Right ventricle myocardium inferior (tissue), 1 donor: ENCODE measurements at places on chromosomes 7 and 10.

DNA sequence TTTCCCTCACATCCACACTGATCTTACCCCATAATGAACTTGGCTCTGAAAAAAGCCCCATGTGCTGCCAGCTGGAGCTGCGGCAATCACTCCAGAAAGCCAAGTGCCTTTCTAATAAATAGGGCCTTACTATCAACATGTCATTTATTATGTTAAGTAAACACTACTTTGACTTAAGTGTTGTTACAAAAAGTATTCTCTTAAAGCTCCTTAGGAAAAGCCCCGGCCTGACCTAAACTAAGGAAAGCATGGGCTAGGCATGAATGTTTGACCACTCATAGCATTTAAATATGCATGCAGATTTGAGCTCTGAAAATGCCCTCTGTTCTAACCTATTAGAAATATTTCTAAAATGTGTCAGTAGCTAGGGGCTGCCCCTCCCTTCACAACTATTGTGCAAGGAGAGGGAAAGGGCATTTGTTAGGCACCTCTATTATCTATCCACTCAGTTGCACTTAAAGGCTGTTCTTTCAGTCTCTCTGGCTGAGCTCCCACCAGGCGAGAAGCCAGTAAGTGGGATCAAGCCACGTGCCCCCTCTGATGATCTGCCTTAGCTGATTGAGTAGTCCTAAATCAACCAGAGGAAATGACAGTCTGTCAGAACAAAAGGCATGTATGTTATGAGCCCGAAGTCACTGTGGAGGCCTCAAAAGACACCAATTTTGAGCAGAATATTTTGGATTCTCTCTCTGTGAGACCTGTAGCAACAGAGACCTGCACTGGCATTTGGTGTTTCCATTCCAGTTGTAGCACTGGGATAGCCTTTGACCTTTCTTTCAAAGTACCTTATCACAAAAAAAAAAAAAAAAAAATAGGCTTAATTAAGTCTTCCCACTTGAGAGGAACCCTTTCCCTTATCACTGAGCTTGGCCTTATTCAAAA is 77.1 kb downstream of the ITGB8 start:
- peak; percentile 83 for DNase-seq

GRCh38 chr7:129295015-129295423 is 70.2 kb downstream of the AHCYL2 start:
- DNase-seq: no peak

- DNase-seq: no peak
These were observed 376.0 kb downstream of the GALNT17 start for GRCh38 chr7:71507680-71508602.

DNA sequence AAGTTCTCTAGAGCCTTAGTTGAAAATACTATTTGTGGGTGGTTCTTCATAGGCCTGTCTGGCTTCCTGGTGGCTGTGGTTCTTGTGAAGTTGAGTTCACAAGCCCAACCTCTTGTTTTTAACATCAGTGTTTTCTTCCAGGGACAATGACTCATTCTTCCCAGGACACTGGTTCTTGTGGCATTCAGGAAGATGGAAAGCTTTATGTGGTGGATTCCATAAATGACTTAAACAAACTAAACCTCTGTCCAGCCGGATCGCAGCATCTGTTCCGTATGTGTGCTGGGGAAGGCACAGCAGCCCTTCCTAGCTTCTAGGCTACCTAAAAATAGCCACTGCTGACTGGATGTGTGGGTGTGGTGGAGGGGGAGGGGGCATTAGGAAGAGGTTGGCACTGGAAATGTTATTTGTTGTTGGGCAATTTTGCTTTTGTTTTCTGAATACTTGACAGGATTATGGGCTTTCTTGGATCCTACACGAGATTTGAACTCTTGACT is 3.9 kb downstream of the LSMEM1 start:
- no peak for DNase-seq

DNA sequence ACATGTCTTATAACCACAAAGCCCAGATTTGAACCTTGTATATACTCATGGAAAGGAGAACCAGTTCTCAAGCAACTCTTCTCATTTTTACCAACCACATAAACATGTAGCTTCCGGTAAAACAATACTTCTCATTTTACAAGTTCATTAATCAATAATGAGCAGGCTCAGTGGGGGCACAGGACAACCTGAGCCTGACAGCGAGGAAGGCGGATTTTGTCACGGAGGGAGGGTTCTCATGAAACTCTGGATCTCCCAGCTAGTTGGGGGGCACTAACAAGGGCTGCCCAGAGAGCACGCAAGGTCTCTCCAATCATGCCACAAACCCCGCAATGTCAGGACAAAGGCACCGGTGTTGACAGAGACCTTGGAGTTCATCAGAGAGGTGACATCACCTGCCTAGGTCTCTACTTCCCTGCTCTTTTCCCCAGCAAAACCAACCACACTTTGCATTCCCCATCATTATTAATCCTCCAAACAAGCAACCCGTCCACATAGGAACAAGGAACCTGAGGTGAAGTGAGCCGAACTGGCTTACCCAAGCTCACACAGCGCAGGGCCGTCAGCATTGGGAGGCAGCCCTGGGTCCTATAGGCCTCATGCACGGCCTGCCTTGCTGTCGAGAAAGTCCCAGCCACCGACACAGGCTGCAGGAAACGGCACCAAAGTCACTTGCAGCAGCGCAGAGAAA is 192.1 kb upstream of the KLF14 start:
- peak; percentile 28 for DNase-seq

DNA sequence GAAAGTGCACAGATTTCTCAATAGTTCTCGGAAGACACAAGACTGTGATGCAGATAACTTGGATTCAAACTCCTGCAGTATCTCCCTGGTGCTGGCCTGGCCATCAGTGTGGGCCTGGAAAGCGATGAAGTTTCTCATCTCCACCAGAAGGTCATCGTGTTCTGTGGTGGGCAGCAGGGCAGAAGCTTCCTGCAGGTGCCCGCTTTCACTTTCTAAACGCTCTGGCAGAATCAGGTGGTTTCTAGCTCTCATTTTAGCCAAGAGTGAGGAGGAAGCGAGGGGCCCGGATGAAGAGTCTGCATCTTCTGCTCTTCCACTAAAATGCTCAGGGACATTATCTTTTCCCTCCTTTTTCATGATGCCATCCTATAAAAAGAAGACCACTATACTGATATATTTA is 63.0 kb upstream of the DRGX start:
- DNase-seq: no peak

DNA sequence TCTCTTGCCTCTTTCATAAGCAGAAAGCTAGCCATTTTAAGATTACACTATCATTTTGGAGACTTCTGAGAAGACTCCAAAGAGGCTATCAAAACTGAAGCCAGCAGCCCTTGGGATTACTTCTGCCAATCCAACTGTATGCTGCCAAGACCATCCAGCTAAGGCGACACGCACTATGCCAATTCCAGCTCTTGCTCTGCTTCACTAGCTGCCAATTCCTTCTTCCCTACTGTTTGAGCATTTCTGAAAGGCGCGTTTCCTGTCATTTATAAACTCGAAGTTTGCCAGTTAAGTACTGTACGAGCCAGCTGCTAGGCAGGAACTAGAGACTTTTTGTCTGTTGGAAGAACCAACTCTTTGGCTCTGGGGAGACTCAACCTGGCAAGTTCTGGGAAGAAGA is 36.5 kb downstream of the MALSU1 start:
- no peak for DNase-seq

DNA sequence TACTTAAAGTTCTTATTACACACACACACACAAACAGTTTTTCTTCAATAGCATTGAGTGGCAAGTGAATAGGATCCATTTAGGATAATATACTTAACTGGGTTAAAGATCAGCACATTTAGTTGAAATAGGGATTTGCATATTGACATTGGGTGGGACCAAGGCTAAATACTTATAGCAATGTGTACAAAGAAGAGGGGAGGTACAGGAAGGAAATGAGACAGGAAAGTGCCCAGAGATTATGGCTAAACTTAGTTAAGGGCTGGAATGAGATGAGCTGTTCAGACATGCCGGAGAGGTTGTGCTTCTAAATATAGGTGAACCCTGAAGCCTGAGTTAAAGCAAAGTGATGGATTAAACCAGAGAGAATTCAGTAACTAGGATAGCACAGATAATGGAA is 95.1 kb downstream of the LSMEM1 start:
- no peak for DNase-seq

GRCh38 chr10:132120200-132120599 is 54.5 kb downstream of the JAKMIP3 start:
- no peak for DNase-seq

DNA sequence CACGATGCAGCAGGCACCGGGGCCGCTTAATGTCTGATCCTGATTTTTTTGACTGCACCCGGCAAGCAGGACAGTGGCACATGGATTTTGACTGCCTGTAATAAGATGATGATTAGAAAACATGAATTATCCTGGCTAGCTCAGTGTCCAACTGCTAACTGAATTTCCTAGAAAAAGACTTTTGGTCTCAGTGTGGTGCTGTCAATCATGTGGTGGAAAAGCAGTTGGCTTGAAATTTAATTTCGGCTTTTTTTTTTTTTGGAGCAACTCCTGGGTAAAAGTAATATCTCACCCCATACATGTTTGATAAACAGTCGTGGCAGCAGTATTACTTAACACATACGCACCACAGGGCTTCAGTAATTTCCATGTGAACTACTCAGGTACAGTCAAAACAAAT is 227.7 kb downstream of the FANK1 start:
- no peak for DNase-seq

DNA sequence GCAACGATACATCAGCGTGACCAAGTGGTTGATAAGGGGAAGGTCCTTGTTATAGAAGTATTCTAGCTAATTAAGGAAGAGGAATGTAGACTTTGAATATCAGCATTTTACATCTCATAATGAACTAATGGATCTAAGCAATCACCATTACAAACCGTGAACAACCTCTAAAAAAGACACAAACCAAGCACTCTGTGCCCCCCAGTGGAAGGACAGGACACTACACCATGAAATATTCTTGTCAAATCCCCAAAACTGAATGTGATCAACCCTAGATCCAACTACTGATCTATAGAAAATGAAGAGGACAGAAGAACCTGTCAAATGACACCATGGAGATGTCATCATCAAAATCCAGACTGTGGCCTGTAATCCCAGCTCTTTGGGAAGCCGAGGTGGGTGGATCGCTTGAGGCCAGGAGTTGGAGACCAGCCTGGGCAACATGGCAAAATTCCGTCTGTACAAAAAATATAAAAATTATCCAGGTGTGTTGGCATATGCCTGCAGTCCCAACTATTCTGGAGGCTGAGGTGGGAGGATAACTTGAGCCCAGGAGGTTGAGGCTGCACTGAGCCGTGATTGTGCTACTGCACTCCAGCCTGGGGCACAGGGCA is 111.3 kb upstream of the CARD11 start:
- no peak for DNase-seq

- DNase-seq: no peak
These were observed 90.9 kb upstream of the NRBF2 start for GRCh38 chr10:63042256-63042655.
